ENCODE measurements at places on chromosomes 1 and 21. TPM values are rescaled to one million over a fixed set of nuclear protein-coding genes. Genes with fewer than 3 reads are reported as not detected.

DNA sequence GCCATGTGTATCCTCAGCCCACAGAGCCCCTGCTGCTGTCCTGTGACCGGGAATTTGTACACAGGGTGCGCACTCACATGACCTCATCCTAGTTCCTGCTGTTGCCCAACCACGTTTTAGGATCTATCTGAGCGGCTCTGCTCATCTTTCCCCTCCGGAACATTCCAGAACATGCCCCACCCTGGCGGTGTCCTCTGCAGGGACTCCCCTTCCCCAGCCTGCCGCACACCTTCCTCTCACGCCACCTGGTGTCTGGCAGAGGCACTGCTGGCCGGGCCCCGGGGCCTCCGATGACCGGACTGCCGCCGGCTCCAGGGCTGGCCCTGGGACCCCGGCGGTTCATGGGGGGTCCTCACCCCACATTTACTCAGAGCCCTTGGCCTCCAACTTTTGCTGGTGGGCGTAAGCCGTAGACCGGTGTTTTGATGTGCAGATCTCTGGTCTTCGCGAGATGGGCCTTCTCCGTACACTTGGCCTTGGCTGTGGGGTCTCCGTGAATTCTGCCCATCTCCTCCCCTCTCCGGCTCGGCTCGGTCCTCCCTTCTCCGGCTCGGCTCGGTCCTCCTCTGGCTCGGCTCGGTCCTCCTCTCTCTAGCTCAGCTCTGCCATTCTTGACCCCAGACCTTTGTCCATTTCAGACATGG is 29.5 kb downstream of the ARHGEF16 start:
- H3K4me1 ChIP-seq = no peaks in the 10 kb centered on the region
- no peaks in the 10 kb centered on the region for H3K36me3 ChIP-seq
- DNase-seq = peak; percentile 58
- peaks cover 1% of the 10 kb centered on the region for H3K27me3 ChIP-seq
- H3K4me3 ChIP-seq = no peak overlapping the region

GRCh38 chr21:25507522-25507921 is 99.8 kb downstream of the MRPL39 start:
- DNase-seq = peak; percentile 46
- H3K4me1 ChIP-seq = peaks cover 63% of the 10 kb centered on the region

- no peaks in the 10 kb centered on the region for H3K4me1 ChIP-seq
- no peak for DNase-seq
Observed at GRCh38 chr1:208868554-208868953, 624.4 kb upstream of the PLXNA2 start.

Gene ZMYND12
- total RNA-seq = 0.59 TPM

DNA sequence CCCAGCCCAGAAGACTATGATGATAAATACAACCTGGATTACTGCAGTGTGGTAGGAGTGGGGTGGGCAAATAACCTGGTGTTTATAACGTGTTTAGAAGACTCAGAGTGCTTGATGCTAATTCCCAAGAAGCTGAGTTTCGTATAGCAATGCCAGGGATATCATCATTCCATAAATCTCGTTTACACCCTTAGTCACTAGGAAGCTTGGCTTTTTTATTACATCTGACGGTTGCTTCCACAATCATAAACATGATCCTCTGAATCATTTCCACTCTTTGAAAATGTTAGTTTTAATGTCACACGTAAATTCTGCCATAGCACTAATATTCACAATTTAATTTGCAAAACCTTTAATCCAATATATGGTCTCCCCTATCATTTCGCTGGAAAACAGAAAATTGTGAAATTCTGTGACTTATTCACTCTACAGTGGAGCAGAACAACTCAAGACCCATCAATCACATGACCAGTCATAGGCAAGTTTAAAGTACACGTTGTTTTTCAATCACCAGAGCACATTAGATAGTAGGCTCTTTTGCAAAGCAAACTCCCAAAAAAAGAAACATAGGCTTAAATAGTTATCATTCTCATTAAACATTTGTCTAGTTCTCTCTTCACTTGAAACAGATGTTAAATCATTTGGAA is 321.0 kb downstream of the LTN1 start:
- no peak overlapping the region for H3K4me3 ChIP-seq
- peaks cover 5% of the 10 kb centered on the region for H3K36me3 ChIP-seq
- peaks cover 6% of the 10 kb centered on the region for H3K4me1 ChIP-seq

GRCh38 chr1:30778154-30778978 is 20.8 kb upstream of the LAPTM5 start:
- no peak overlapping the region for H3K4me3 ChIP-seq
- H3K27me3 ChIP-seq = no peaks in the 10 kb centered on the region
- H3K27ac ChIP-seq = no peak overlapping the region

Gene BLACAT1
- total RNA-seq = 0.13 TPM

- no peak within 1 kb of the TSS for H3K27ac ChIP-seq
- peak; percentile 34 for DNase-seq
- H3K36me3 ChIP-seq = no peaks in the 10 kb centered on the region
- H3K27me3 ChIP-seq = peaks cover 52% of the 10 kb centered on the region
- H3K4me1 ChIP-seq = peaks cover 9% of the 10 kb centered on the region
- H3K4me3 ChIP-seq = peak within 1 kb of the TSS; percentile 67
Observed at GRCh38 chr1:235649368-235650163, at the start of gene GNG4. GNG4 (minus strand) TSS chr1:235649784; CDS start chr1:235583838, 65,946 bp downstream.

GRCh38 chr1:205072286-205072685 is 12.0 kb downstream of the TMEM81 start:
- H3K27ac ChIP-seq = no peak overlapping the region
- no peak for DNase-seq
- no peaks in the 10 kb centered on the region for H3K36me3 ChIP-seq
- H3K27me3 ChIP-seq = no peaks in the 10 kb centered on the region
- H3K4me3 ChIP-seq = no peak overlapping the region

- DNase-seq = no peak
- no peak overlapping the region for H3K4me3 ChIP-seq
- H3K36me3 ChIP-seq = no peaks in the 10 kb centered on the region
- H3K4me1 ChIP-seq = no peaks in the 10 kb centered on the region
- peaks cover 15% of the 10 kb centered on the region for H3K27me3 ChIP-seq
Observed at GRCh38 chr21:41280115-41280919, 36.3 kb upstream of the FAM3B start.

DNA sequence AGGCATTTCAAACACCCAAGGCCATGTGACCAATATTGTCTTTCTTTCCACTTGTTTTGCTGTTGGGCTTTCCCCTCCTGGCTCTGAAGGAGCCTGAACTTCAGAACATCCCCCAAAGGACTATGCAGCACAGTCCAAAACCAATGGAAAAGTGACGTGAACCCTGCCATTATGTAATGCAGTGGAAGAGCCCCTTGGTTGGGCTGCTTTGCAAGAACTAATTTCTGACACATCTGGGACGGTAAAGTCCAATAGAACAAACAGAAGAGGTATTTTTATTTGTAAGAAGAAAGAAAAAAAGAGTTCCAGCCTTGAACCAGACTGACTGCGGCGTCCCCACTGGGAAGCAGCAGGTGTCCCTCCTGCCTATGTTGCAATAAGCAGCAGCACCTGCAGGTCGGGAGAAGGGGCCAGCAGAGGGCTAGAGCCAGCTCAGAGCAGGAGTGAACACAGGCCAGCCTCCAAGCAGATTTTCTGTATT is 116.7 kb downstream of the CDC7 start:
- H3K27me3 ChIP-seq = peaks cover 5% of the 10 kb centered on the region
- peak; percentile 22 for DNase-seq
- no peaks in the 10 kb centered on the region for H3K4me1 ChIP-seq
- H3K4me3 ChIP-seq = no peak overlapping the region
- no peaks in the 10 kb centered on the region for H3K36me3 ChIP-seq

GRCh38 chr1:201104141-201104540 is 8.1 kb downstream of the CACNA1S start:
- H3K36me3 ChIP-seq = no peaks in the 10 kb centered on the region
- H3K4me3 ChIP-seq = no peak overlapping the region
- H3K27ac ChIP-seq = no peak overlapping the region
- H3K4me1 ChIP-seq = no peaks in the 10 kb centered on the region

DNA sequence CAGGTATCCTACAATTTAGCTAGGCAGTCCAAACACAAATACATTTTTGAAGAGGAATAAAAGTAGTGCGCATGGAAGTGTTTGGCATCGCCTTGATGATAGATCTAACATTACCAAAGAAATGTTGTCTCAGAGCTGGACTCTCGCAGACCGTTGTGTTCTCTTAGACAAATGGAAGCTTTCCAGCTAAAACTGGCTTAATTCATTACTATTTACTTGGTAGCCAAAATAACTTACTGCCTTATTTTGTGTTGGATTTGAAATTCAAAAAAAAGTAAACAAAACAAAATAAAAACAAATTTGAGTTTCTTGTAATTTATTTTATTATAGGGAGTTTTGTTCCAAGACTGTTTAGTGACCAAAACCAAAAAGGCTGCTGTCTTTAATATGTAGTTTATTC is 51.6 kb downstream of the PDE4B start:
- H3K4me3 ChIP-seq = no peak overlapping the region
- no peaks in the 10 kb centered on the region for H3K36me3 ChIP-seq
- no peaks in the 10 kb centered on the region for H3K4me1 ChIP-seq
- H3K27ac ChIP-seq = no peak overlapping the region
- H3K27me3 ChIP-seq = peaks cover 3% of the 10 kb centered on the region
- DNase-seq = no peak

GRCh38 chr1:157177733-157178394 is 39.7 kb upstream of the ETV3 start:
- H3K27me3 ChIP-seq = peaks cover 6% of the 10 kb centered on the region
- no peaks in the 10 kb centered on the region for H3K36me3 ChIP-seq
- DNase-seq = no peak
- H3K4me1 ChIP-seq = no peaks in the 10 kb centered on the region

DNA sequence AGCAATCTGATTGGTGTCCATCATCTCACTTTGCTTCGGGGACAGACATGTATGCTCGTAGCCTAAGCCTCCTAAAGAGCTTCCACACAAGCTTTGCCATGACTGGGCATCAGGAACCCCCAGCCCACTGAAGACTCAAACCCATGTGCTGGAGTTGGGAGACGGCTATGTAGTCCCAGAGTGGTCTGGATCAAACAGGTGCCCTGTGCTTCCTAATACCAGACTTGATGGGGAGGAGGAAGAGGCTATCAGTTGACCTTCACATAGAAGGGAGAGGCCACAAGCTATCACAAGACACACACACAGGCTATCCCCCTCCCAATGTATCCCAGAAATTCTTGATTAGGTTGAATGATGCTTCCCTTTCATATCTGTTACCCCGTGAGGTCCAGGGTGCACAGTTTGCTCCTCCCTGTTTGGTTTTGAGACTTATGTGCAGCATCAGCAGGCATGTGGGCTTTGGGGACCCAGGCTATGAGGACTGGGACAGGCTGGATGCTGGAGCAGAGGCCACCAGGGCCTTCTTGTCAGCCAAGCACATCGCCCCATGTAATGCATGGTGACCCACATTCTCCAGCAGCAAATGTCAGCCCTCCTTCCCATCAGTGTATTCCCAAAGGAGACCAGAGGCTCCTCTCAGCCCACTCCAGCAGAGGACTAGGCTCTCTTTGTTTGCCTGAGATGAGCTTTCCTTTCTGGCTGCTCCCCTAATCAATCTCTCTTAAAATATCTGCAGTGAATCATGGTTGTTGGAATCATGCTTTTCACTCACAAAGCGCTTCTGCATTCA is 159.8 kb downstream of the GRIK3 start:
- no peaks in the 10 kb centered on the region for H3K4me1 ChIP-seq
- H3K36me3 ChIP-seq = no peaks in the 10 kb centered on the region
- no peak for DNase-seq

GRCh38 chr1:44720281-44720680 is 10.7 kb downstream of the RNU5D-1 start:
- peaks cover 14% of the 10 kb centered on the region for H3K36me3 ChIP-seq
- H3K4me3 ChIP-seq = no peak overlapping the region
- H3K27me3 ChIP-seq = peaks cover 4% of the 10 kb centered on the region
- DNase-seq = no peak
- H3K4me1 ChIP-seq = peaks cover 75% of the 10 kb centered on the region

Gene C4BPA
- total RNA-seq = not detected

GRCh38 chr1:87346130-87346814 is 17.6 kb downstream of the LMO4 start:
- no peaks in the 10 kb centered on the region for H3K27me3 ChIP-seq
- H3K4me1 ChIP-seq = peaks cover 10% of the 10 kb centered on the region
- no peak for DNase-seq
- no peak overlapping the region for H3K27ac ChIP-seq
